ENCODE measurements at places on chromosomes 11 and 22. TPM values are rescaled to one million over a fixed set of nuclear protein-coding genes. Genes with fewer than 3 reads are reported as not detected.

YPEL1 gene
- total RNA-seq, result 0.23 TPM

MS4A14 gene
- not detected for total RNA-seq

MYEOV gene
- total RNA-seq, result 112 TPM

CCDC87 gene
- total RNA-seq, result 0.54 TPM

CRACR2B gene
- total RNA-seq, result 4.8 TPM

APOL5 gene
- not detected for total RNA-seq

APOA4 gene
- total RNA-seq, result not detected

Measured in A549 treated with CORT108297 at 1 μM for 4 hours (cell line).